Foreskin fibroblast (primary cell): ENCODE measurements at places on chromosomes 13 and 19.
A peak's percentile ranks its signal among the peaks of the same experiment; 100 is the strongest.

GRCh38 chr13:32553720-32554119 lies 15.1 kb upstream of the N4BP2L2 start:
- DNase-seq: no peak

- no peak for DNase-seq
These were observed 546.4 kb upstream of the SLITRK5 start for GRCh38 chr13:87124785-87125074.

- no peak for DNase-seq
These were observed 61.7 kb downstream of the TUBGCP3 start for GRCh38 chr13:112526146-112526853.

DNA sequence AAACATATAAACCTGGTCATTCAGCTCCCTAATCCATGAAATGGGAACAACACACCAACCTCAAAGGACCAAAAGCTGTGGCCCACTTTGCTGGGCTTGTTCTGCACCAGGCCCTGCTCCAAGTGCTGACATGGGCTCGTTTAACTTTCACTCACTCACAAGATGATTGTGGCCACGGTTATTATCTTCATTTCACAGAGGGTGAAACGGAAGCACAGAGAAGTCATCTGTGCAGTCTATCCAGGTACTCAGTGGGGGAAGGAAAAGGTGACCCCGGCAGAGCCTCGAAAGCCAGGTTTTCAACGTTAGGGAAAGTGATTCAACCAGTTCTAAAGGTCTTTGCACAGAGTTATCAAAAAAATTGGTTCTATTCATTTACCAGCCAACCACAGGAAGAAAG lies 68.0 kb downstream of the CRYL1 start:
- DNase-seq: no peak

- peak; percentile 1 for DNase-seq
These were observed 642.7 kb upstream of the ARGLU1 start for GRCh38 chr13:107210723-107211030.

GRCh38 chr13:67493835-67494234 lies 263.7 kb upstream of the PCDH9 start:
- DNase-seq: no peak

DNA sequence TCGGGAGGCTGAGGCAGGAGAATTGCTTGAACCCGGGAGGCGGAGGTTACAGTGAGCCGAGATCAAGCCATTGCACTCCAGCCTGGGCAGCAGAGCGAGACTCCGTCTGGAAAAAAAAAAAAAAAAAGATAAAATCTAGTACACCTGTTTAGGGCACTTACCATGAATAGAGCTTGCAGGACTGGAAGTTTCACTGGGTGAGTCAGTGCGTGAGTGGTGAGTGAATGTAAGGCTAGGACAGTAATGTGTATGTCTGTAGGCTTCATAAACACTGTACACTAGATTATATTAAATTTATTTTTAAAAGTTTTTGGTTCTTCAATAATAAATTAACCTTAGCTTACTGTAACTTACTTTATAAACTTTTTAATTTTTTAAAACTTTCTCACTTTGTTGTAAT lies 22.9 kb downstream of the PPP5C start:
- DNase-seq: no peak

DNA sequence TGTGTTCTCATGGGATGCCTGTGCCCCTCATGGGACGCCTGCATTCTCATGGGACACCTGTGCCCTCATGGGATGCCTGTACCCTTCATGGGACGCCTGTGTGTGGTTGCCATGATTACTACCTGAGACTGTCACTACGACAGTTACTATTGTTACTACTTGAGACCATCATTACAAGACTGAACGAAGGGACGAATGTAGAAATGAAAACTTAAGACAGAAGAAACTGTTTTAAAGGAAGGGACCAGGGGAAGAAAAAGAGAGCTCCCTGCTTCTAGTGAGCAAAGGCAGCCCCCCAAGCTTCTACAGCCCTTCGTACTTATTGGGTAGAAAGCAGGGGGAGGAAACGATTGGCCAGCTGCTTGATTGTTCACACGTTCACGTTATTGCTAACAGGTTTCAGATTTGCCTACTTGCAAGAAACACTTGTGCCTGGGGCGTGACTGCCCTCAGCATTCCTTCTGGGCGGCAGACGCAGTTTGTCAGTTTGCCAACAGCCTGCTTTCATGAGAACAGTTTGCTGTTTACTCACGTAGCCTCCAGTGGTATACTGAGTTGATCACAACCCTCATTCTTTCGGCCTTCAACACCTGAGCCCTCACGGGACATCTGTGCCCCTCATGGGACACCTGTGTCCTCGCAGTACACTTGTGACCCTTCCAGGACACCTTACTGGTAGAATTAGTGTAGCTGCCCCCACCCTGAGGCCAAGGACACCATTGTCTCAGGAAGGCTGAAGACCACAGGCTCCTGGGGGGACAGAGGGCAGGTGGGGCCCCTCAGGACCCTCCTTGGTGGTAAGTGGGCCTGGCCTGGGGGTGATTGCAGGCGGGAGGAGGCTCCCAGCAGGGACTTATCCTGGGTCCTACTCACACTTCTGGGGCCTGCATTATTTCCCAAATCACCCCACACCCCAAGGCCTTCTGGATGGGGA lies 2.5 kb upstream of the S1PR4 start:
- DNase-seq: peak; percentile 53

DNA sequence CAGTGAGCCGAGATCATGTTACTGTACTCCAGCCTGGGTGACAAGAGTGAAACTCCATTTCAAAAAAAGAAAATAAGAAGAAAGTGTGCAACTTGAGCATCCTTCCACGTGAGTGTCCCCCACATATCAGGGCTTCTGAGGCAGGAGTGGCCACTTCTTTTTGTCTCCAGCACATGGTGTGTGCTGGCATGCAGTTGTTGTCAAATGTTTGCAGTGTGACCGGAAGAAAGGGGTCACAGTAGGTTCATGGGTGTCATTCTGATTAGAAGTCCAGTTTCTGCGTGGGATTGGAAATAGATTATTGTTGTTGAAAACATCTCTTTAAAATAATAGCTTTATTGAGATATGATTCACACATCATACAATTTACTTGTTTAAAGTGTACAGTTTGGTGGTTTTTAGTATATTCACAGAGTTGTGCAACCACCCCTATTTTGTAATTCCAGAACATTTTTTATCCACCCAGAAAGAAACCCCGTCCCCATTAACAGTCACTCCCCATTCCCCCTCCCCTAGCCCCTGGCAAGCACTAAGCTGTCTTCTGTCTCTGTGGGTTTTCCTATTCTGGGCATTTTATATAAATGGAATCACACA lies 2.2 kb downstream of the CRTC1 start:
- DNase-seq: peak; percentile 18

GRCh38 chr13:104143760-104144416 lies 1077.7 kb upstream of the SLC10A2 start:
- peak; percentile 1 for DNase-seq

GRCh38 chr19:34375598-34375997 lies 10.6 kb downstream of the GPI start:
- DNase-seq: no peak

GRCh38 chr13:73732350-73732749 lies 401.9 kb downstream of the KLF12 start:
- no peak for DNase-seq

GRCh38 chr13:27353166-27353583 lies 71.2 kb upstream of the GTF3A start:
- no peak for DNase-seq

- DNase-seq: no peak
These were observed 2.7 kb downstream of the DMRTC2 start for GRCh38 chr19:41847351-41848105.

DNA sequence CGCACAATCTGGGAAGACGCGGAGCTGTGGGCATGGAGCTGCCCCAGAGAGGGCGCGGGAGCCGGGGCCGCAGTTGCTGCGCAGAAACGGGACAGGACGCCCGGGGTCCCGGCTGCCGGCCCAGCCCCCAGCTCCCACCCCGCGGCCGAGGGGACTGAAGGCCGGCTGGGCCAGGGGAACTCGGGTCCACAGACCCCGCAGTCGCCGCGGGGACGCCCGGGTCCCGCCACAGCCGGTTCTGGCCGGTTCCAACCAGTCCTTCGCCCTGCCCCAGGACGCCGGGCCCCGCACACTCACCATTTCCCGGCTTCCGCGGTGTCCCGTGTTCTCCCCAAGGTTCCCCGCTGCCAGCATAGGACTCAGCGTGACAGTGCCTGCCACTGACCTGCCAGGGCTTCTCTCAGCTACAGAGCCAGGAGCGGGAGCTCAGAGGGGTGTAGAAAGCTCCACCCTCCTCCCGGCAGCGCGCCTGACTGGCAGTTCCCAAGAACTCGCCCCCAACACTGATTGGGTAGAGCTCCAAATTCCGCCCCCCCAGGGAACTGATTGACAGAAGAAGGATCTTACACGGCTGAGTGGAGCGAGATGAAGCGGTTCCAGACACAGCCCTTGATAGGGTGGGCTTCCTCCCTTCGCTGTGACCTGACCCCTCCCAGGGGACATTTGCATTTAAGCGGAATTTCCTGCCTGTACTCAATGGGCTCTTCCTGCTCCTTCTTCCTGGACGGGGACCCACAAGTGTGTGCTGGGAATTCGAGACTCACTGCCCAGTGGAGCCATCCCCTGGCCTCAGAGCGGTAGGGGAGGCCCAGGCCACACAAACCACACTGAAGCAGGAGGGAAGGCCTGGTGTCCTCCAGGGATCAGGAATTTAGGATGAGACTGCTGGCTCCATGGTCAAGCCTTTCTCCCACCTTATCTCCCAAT lies at the start of gene ZNF442:
ZNF442 (minus strand) TSS at position 448 of the 927 bp plus-strand sequence. CDS start 2,052 bp downstream, outside the sequence.
- DNase-seq: peak; percentile 97

DNA sequence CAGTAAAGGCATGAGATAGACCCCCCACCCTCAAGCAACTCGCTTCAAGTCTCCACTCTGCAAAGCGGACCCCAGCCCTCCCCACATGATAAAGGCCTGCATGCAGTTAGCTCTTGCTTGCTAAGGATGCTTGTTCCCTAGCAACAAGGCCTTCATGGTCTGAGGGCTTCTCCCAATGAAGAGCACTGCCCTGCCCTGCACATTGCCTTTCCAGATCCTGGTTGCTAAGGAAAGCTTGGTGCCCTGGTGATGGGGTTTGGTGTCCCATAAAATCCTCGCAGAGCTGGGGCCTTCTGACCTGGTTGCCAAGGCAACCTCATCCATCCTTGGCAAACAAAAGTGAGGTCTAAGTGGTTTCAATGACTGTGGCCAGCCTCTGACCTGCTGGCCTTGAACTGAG lies 6.0 kb downstream of the DBP start:
- DNase-seq: no peak

DNA sequence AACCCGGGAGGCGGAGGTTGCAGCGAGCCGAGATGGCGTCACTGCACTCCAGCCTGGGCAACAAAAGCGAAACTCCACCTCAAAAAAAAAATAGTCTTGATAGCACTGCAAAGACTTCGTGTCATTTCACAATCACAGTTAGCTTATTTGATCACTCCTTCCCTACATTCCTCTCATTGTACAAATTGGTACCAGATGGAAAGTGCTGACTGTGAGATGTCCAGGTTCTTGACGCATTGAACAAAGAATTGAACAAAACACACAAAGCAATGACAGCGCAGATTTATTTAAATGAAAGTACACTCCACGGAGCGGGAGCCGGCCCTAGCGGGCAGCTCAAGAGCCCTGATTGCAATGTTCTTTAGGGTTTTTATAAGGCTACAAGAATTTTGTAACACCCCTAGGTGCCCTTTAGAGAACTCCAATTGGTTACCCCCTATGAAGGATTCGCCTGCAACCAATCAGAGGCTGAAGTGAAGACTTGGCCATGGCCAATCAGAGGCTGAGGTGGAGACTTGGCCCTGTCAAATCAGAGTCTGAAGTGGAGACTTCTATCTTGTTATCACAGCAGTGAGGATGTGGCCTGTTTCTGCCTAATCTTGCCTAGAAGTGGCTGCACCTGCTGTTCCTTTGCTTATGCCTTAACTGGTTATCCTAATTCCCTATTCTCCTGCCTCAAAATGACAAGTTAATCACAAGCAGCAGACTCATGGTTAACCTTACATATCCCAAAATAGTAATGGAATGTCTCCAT lies 16.7 kb downstream of the ZNF556 start:
- peak; percentile 72 for DNase-seq

DNA sequence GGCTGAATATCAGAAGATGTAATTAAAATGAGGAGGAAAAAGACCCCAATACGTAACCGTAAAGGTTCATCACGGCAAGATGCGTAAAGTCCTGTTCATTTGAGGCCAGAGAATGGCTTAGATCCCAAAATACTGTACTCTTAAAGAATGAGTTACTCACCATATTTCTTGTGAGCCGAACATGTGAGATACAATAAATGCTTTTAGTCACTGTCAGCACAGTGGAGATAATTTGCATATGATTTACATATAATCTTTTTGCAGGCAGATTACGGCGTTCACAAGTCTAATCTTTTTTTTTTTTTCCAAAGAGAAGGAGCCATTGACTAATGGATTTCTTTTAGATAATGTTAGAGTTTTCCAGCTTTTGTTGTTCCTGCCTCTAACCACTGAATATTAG lies 28.4 kb downstream of the AMER2 start:
- DNase-seq: no peak

DNA sequence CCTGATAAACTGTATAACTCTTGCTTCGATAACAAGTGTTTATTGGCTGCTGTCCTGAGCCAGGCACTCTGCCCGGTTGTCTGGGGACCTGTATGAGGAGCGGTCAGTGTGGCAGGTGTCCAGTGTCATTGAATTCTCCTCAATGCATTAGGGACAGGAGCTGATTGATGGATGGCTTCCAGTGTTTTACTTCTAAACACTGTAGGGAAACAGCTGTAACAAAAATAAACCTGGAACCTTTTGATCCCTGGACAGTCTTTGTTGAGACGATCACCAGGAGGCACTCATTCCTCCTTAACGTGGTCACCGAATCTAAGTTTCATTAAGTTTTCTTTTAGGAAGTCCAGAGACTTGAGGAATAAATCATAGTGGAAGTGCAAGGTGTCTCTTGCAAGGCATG lies 17.9 kb downstream of the UBAC2 start:
- no peak for DNase-seq
